ENCODE measurements at places on chromosomes 5 and 9. TPM values are rescaled to one million over a fixed set of nuclear protein-coding genes. Genes with fewer than 3 reads are reported as not detected.

DNA sequence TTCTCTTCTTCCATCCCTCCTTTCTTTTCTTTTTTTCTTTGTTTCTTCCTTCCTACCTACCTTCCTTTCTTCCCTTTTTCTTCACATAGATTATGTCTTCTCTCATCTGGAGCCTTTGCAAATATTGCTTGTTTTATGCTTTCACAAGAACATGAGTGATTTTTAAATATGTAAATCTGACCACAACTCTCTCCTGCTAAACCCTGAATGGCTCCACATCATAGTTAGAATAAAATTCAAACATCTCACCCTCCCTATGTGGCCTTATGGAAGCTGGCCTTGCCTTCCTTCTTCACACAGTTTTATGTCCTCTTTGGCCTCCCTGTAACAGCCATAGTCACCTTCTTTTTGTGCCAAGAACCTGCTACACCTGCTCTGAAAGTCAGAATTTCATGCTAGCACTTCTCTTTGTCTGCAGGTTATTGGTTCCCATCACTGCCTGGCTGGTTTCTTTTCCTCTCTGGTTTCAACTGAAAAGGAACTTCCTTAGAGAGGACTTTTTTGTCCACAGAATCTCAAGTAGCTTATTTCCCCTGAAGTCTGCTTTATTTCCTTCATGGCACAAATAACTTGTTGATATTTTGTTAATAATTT lies 114.3 kb upstream of the TNC start:
- DNase-seq = no peak
- H3K4me3 ChIP-seq = no peak overlapping the region
- no peaks in the 10 kb centered on the region for H3K36me3 ChIP-seq

- peak overlapping the region; percentile 5 for H3K27ac ChIP-seq
- peaks cover 16% of the 10 kb centered on the region for H3K4me1 ChIP-seq
- no peaks in the 10 kb centered on the region for H3K27me3 ChIP-seq
- DNase-seq = no peak
Observed at GRCh38 chr5:80206282-80206681, 49.6 kb downstream of the SERINC5 start.

DNA sequence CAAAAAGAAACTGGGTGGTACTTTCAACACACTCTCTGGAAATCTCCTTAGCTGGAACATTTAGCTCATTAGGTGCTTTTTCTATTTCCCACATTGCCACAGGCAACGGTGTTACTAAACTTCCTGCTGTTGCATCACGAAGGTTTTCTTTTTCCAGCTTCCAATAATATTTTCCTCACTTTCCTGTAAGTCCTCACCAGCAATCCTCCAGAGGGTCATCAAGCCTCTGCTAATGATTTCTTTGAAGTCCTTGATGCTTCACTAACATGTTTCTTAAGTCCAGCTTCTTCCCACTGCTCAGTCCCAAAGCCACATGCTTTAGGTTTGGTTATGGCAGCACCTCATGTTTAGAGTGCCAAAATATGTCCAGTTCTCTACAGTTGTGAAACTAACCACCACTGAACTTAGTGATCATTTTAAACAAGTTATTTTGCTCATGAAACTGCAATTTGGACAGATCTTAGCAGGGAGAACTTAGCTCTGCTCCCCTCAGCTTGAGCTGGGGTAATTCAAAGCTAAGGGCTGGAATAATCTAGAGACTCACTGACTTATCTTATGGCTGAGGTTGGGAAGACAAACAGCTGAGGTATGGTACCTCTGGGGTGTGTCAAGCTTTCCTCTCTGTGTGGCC lies 39.9 kb upstream of the RETREG1 start:
- H3K27me3 ChIP-seq = peaks cover 2% of the 10 kb centered on the region
- peaks cover 4% of the 10 kb centered on the region for H3K4me1 ChIP-seq
- H3K36me3 ChIP-seq = no peaks in the 10 kb centered on the region
- no peak overlapping the region for H3K27ac ChIP-seq
- no peak overlapping the region for H3K4me3 ChIP-seq
- DNase-seq = no peak

- H3K27ac ChIP-seq = no peak overlapping the region
- H3K4me3 ChIP-seq = no peak overlapping the region
- peaks cover 6% of the 10 kb centered on the region for H3K27me3 ChIP-seq
- H3K4me1 ChIP-seq = peaks cover 11% of the 10 kb centered on the region
Observed at GRCh38 chr5:76145945-76146344, 62.8 kb downstream of the SV2C start.

GRCh38 chr5:171682801-171683200 lies 102.8 kb upstream of the SMIM23 start:
- DNase-seq = no peak
- peaks cover 5% of the 10 kb centered on the region for H3K4me1 ChIP-seq
- peaks cover 24% of the 10 kb centered on the region for H3K27me3 ChIP-seq

DNA sequence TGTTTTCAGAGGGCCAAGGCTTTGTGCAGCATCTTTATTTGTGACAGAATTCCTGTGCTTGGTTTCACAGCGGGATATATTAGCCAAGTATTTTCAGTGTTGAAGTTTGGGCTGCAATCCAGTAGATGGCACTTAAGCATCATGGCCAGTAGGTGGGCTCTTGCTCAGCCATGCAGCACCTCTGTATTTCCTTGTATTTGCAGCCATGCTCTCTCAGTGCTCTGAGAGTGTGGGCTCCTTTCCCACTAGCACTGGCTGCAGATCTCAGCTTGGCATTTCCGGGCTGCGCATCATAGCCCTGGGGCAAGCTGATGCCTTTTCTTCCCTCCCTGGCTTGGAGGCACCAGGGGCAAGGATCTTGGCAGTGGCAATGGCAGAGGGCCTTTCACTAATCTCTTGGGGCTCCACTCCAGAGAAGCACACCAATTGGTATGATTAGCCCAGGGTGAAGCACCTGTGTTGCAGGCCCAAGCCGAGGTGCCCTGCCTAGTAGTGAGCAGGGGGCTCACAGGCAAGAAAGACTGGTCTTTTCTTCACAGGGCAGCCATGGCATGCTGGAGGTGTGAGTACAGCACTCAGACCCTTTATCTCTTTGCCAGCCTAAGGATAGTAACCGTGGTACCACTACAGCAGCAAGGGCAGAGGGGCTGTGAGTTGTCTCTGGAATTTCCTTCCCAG lies 48.3 kb downstream of the SLCO6A1 start:
- no peaks in the 10 kb centered on the region for H3K36me3 ChIP-seq
- no peaks in the 10 kb centered on the region for H3K4me1 ChIP-seq
- H3K27ac ChIP-seq = no peak overlapping the region
- H3K4me3 ChIP-seq = no peak overlapping the region
- no peak for DNase-seq
- H3K27me3 ChIP-seq = no peaks in the 10 kb centered on the region

DNA sequence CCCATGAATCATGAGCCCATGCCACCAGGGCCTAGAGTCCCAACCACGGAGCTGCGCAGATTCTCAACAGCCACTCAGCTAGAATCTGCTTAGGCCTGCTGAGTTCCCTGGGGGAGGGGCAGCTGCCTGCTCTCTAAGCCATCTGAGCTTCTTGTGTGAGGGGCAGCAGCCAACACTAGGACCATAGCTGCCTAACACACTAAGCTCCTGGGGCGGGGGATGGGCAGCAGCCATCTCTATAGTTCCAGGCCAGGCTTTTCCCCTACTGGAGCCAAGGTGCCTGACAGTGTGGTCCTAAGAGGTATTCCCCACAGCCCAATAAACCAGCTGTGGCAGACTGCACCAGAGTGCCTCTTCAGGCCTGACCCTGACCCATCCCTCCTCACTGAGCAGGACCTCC lies 255.9 kb upstream of the ACO1 start:
- no peaks in the 10 kb centered on the region for H3K36me3 ChIP-seq
- no peak overlapping the region for H3K27ac ChIP-seq
- H3K27me3 ChIP-seq = no peaks in the 10 kb centered on the region
- H3K4me3 ChIP-seq = no peak overlapping the region

GRCh38 chr5:148376198-148376597 lies 7.6 kb upstream of the FBXO38 start:
- no peaks in the 10 kb centered on the region for H3K27me3 ChIP-seq
- peaks cover 6% of the 10 kb centered on the region for H3K4me1 ChIP-seq
- no peak for DNase-seq
- H3K4me3 ChIP-seq = no peak overlapping the region
- H3K36me3 ChIP-seq = no peaks in the 10 kb centered on the region

- H3K4me1 ChIP-seq = peaks cover 13% of the 10 kb centered on the region
- H3K27me3 ChIP-seq = no peaks in the 10 kb centered on the region
- no peak overlapping the region for H3K4me3 ChIP-seq
- no peaks in the 10 kb centered on the region for H3K36me3 ChIP-seq
- H3K27ac ChIP-seq = no peak overlapping the region
Observed at GRCh38 chr5:107365320-107366109, 305.2 kb downstream of the EFNA5 start.

DNA sequence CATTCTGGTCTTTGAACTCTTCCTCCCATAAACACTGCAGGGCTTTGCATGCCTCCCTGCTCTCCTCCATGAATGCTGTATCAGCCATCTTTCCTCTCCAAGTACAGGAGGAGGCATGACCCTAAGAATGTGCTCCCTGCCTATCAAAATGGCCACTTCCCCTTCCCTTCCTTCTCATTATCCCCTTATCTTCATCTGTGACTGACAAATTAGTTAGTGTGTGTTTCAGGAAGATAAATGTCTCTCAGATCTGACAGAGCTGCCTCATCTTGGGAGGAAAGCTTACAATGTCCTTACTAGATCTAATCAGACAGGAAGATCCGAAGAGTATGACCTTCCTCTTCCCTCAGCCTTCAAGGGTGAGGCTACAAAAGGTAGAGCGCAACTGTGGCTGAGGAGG lies 46.2 kb downstream of the TLR4 start:
- no peak overlapping the region for H3K4me3 ChIP-seq
- H3K27me3 ChIP-seq = peaks cover 34% of the 10 kb centered on the region
- DNase-seq = no peak
- H3K36me3 ChIP-seq = no peaks in the 10 kb centered on the region
- no peak overlapping the region for H3K27ac ChIP-seq

GRCh38 chr5:138386290-138386689 lies 33.8 kb downstream of the KDM3B start:
- no peak for DNase-seq
- no peaks in the 10 kb centered on the region for H3K4me1 ChIP-seq
- H3K27me3 ChIP-seq = no peaks in the 10 kb centered on the region

Gene FOXD4L5
- not detected for total RNA-seq

Gene FYB1
- 0.33 TPM for total RNA-seq

Gene LCN2
- 12.4 TPM for total RNA-seq

Gene VLDLR
- 38.1 TPM for total RNA-seq

Gene CYLC2
- total RNA-seq = not detected

Gene SLC6A3
- 0.19 TPM for total RNA-seq

Gene CDH10
- total RNA-seq = 5.5 TPM

All from type B pancreatic cell (in vitro differentiated cells).